RPMI8226 (cell line): ENCODE measurements at places on chromosomes 16 and 17.

DNA sequence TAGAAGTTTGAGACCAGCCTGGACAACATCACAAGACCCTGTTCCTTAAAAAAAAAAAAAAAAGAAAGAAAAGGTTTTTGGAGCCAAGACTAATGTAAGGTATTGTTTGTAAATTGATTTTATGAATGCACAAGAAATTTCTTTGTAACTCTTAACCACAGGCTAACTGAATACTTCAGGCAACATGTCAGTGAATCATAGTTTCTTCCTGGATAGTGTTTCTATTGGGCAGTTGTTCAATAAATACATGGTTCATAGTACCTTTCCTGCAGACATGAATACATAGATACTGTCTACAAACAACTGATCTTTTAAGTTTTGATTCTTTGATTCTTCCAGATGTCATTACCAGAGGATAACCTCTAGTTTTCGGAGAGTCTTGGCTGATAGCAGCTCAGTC, 11.6 kb downstream of the DDX42 start:
- DNase-seq, result no peak

DNA sequence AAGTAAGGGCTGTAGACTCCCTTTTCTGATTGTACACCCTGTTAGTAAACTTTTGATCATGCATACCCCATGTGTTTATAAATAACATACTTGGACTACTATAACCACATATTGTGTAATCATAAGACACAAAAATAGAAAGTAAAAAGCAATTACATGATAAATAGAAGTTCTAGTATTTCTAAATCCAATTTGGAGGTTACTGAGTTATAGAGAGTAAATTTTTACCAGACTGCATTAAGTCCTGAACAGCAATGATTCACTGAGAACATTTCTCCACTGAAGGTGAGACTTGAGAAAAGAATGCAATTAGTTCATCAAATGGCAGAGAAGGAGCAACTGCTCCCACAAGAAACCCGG, 7.7 kb upstream of the TBKBP1 start:
- no peak for DNase-seq

GRCh38 chr17:37740915-37741314, 3.9 kb downstream of the HNF1B start:
- DNase-seq, result no peak

GRCh38 chr16:4115949-4116318, 308 bp downstream of the ADCY9 start:
- DNase-seq, result no peak

- no peak for DNase-seq
These were observed 41.8 kb downstream of the TNRC6A start for GRCh38 chr16:24771132-24771778.

DNA sequence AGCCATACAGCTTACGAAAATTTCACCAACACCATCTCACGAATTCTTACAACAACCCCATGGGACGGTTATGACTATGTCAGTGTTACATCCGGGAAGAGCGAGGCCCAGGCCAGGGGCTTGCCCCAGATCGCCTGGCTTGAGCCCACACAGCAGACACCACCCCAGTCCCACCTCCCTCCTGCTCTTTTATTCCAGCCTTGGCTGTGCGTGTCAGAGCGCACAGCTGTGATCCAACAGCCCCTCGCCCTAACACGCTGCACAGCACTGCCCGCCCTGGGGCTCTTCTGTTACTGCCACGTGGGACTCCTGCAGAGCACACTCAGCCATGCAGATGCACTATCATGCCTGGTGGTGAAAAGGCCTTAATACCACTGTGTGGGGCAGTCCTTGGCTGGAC, 127.9 kb downstream of the ENGASE start:
- no peak for DNase-seq

GRCh38 chr17:48439875-48440505, 10.0 kb upstream of the SKAP1 start:
- DNase-seq, result peak; percentile 37

DNA sequence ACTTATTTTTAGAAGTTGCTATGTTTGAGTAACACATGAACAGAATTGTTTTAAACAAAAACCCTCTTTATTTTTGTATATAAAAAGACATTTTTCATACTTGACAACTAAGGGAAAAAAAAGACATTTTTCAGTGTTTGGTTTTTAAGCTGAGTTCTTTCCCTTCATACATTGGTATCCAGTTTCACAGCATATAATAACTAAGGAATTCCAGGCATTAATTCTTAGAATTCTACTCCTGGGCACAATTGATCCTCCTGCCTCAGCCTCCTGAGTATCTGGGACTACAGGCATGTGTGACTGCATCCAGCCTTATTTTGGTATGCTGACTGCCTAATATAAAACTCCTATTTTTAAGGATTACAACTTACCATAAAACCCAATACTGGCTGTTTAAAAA, 8.4 kb downstream of the FBXO47 start:
- DNase-seq, result no peak

DNA sequence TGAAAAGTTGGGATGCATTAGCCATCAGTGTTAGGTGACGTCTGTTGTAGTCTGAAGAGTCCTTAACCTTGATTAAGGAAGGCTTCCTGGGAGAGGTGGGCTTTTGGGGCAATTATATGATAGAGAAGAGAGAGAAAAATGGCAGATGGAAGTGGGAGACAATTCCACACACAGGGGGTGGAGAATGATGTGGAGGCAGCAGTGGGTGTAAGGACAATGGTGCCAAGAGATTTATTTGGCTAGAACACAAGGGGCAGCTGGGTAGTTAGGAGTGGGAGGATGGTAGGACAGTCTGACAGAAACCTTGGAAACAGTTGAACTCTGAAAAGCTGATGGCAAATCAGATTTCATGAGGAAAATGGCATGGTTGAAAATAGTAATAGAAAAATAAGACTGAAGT, 10.7 kb upstream of the DUSP14 start:
- DNase-seq, result no peak

DNA sequence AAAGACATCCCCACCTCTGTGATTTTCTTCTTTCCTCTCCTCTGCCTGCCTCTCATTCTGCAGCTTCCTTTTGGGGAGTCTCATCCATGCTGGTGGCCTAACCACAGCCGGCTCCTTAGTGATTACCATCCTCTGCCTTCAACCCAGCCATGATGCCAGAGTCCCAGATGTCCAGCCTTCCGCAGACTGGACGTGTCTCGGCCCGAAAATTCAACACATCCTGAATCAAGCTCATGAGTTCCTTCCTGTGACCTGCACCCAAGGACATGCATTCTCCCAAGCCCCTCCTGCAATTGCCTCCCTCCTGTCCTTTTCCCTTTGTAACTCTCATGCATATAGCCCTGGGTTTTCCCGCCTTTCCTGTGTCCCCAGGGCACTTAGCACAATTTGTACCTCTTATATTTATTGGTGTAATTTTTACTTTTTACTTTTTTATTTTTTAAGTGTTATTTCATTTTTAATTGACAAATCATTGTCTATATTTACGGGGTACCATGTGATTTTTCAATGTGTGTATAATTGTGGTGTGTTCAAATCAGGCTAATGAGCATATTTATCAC, 1.2 kb upstream of the SLC13A5 start:
- DNase-seq, result no peak

GRCh38 chr17:78485290-78486168, 91.7 kb downstream of the DNAH17 start:
- DNase-seq, result no peak

- no peak for DNase-seq
These were observed 60.3 kb downstream of the GRIN2A start for GRCh38 chr16:10121897-10122425.

DNA sequence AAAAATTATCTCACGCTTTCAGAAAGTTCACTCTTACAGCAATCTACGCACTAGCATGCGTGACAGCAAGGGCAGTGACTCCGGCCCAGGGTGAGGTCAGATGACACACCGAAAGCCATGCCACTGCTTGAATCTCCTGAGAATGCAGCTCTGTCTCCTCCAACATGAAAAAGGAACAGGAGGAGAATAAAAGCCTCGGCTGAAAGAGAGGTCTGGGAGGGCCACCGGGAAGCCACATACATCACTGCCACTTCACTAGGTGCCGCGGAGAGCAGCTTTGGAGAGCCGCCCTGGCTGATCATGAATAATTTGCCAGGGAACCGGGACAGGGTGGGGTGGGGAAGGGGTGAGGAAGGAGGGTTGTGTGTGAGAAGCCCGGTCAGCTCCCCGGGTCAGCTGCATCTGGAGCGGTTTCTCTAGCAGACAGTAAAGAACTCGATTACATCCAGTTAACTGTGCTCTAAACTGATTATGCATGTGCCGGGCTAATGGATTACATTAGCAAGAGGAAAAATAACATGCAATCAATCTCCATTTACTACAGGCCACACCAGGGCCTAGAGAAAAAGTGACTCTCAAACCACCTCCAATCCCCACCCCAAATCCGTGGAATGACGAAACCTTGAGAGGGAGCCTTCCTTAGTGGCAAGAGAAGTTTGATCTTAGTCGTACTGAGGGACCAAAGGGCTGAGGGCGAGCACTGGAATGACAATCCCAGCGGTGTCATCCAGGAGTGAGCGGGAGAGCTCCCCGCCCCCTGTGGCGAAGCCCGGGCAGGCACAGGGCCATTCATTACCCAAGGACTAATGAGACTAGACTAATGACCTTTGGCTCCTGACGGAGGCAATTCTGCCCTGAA, 100.3 kb downstream of the ZFHX3 start:
- DNase-seq, result no peak

GRCh38 chr17:8463099-8463498, 27.4 kb downstream of the NDEL1 start:
- DNase-seq, result no peak

DNA sequence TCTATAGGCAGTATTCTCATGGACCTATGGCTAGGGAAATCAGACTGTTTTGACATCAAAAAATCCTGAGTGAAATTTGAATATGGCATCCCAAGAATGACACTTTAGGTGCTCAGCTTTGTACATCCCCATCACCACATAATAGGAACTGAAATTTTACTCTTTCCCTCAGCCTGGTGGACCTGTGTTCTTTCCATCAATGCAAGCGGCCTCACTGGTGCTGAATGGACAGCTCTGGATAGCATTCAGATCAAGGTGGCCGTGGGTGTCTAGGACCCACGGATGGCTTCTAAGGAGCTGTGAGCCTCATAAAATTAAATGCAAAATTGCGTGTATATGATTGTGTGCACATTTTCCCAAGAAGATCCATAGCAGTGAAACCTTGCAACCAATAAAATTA, 152.6 kb downstream of the MAP2K6 start:
- no peak for DNase-seq

DNA sequence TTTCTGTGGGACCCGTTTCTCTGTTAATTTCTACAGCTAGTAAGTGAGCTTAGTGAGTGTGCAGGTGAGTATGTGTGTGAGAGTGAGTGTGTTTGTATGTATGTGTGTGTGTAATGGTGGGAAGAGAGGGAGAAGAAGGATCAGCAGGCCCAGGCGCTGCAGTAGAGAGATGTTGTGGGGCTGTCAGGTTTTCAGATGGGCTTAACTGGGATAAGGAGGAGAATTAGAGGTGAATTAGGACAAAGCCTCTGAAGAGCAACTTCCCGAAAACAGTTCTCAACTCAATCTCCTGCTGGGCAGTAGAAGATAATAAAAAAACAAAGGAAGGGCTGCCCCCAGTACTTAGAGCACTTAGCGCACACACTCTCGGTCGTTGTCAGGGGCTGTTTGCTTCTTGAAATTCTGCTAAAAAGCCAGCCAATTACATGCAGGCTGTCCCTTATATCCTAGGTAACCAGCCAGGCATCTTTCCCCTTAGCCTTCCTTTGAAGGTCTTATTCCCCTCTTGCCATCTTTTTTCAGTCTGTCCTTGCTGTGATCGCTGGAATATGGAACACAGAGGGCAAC, 63.4 kb downstream of the CLEC16A start:
- no peak for DNase-seq

DNA sequence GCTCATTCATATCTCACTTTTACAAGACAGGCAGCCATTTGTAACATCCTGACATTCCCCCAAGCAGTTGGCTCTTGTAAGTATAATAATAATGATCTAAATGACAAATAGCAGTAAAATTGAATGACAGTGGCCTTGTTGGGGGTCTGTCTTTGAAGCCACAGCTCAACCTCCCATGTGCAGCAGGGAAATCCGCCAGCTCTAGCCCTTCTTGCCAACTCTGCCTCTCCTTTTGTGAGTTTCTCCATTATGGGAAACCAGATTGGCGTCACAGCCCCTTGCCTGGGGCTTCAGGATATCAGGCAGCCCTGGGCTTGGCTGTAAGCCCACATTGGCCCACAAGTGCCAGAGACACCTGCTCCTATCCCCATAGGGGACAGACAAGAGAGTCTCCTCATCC, 70.4 kb upstream of the CACNG5 start:
- DNase-seq, result no peak

GRCh38 chr17:19610311-19610710, 38.2 kb upstream of the ALDH3A2 start:
- DNase-seq, result no peak

DNA sequence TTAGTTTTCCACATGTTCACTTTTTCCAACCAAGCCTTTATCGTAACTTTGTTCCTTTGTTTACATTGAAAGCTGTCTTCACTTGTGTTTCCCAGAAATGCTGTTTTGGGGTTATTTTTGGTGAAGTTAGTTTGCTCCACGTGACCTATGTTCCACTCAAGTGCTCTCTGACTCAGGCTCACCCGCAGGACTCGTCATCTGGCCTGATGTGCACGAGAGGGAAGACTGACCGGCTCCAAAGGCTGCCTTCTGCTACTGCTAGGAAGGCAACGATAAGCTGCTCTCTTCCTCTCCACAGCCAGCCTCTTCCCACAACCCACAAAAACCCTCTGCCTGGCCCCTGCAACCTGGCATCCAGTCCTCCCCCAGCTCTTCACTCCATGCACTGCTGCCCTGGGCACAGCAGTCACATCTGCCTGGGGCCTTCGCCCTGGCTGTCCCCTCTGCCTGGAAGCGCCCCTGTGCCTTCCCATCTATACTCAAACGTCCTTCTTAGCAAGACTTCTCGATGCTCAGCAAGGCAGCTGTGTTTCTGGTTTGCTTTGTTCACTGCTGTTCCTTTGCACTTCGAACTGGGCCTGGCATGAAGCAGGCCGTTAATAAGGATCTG, 28.0 kb downstream of the ZCCHC14 start:
- no peak for DNase-seq

DNA sequence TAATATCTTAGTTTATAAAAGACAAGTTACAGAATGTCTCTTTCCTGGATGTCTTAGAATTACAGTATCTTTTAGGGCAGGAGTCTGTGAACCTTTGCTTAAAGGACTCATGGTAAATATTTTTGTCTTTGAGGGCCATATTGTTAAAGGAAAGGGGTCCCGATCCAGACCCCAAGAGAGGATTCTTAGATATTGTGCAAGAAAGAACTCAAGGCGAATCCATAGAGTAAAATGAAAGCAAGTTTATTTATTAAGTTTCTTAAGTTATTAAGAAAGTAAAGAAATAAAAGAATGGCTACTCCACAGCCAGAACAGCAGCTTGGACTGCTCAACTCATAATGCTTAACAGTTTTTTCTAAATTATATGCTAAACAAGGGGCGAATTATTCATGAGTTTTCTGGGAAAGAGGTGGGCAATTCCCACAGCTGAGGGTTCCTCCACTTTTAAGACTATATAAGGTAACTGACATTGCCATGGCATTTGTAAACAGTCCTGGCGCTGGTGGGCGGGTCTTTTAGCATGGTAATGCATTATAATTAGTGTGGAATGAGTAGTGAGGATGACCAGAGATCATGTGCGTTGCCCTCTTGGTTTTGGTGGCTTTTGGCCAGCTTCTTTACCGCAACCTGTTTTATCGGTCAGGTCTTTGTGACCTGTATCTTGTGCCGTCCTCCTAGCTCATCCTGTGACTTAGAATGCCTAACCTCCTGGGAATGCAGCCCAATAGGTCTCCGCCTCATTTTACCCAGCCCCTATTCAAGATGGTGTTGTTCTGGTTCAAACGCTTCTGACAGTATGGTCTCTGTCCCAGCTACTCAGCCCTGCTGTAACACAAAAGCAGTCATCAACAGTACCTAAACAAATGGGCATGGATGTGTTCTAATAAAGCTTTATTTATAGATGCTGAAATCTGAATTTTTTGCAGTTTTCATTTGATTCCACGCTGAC, 53.2 kb downstream of the BMERB1 start:
- DNase-seq, result no peak
